ENCODE measurements at places on chromosomes 3 and 15.

DNA sequence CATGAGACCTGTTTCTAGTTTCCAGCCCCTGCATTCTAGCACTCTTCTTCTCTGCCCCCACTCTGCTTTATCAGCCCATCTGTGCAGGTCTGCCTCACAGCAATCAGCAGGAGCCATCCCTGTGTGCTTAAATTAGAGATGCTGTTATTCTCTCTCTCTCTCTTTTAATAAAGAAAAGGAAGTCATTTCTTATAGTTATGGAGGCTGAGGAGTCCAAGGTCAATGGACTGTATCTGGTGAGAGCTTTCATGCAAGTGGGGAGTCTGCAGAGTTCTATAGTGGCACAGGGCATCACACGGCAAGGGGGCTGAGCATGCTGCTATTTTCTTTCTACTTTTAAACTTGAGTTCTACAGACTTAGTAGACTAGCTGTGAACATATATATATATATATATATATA, 4.5 kb upstream of the ST6GAL1 start:
- DNase-seq = no peak

- DNase-seq = no peak
Observed at GRCh38 chr3:43779850-43780249, 89.1 kb downstream of the ABHD5 start.

DNA sequence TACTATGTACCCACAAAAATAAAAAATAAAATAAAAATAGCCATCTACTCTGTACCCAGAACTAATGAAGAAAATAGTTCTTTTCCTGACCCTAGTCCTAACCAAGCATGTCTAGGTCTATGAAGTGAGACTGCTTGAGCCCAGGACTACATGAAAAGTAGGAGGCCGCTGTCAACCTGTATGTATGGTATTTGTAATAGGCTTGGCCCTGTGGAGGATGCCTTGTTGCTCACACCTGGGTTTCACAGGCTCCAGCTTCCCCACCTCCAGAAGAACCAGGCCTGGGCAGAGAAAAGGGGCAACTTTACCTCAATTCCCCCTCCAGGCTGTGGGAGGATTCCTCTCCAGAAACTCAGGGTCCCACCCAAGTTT, 6.8 kb upstream of the PKM start:
- no peak for DNase-seq

GRCh38 chr15:44315126-44315525, 26.6 kb downstream of the GOLM2 start:
- no peak for DNase-seq

GRCh38 chr15:31268108-31268501, 58.5 kb upstream of the KLF13 start:
- DNase-seq = no peak
